Camera-type eye (tissue), 1 donor: ENCODE measurements at places on chromosomes 7 and 10. TPM values are rescaled to one million over a fixed set of nuclear protein-coding genes. Genes with fewer than 3 reads are reported as not detected.

CDC14C gene
- 0.22 TPM for total RNA-seq

MPP7 gene
- 30.6 TPM for total RNA-seq

TMEM270 gene
- not detected for total RNA-seq

LRRC17 gene
- total RNA-seq: 46.9 TPM

TDRD1 gene
- 0.38 TPM for total RNA-seq

FBXO24 gene
- total RNA-seq: 2.5 TPM

OR2A42 gene
- 0.16 TPM for total RNA-seq

FBXL13 gene
- total RNA-seq: 10.0 TPM

AKR1C2 gene
- 10.4 TPM for total RNA-seq

OPN4 gene
- not detected for total RNA-seq
